ENCODE measurements at places on chromosomes 2 and 18. TPM values are rescaled to one million over a fixed set of nuclear protein-coding genes. Genes with fewer than 3 reads are reported as not detected.

CRYGC gene
- total RNA-seq = not detected

NEB gene
- total RNA-seq = 0.89 TPM

FOSL2 gene
- total RNA-seq = 74.2 TPM

STK39 gene
- 35.9 TPM for total RNA-seq

ERMN gene
- total RNA-seq = 0.37 TPM

ACMSD gene
- total RNA-seq = not detected

GALR1 gene
- 0.02 TPM for total RNA-seq

ALLC gene
- total RNA-seq = not detected

RNU2-63P gene
- 5.7 TPM for total RNA-seq

ZFP36L2 gene
- 166 TPM for total RNA-seq

CRYBA2 gene
- 5.5 TPM for total RNA-seq

MEP1B gene
- total RNA-seq = 4.6 TPM

CCDC102B gene
- total RNA-seq = 3.3 TPM

C2orf92 gene
- 5.0 TPM for total RNA-seq

SERPINB2 gene
- total RNA-seq = not detected

ZNF892 gene
- total RNA-seq = 2.6 TPM

BOLL gene
- total RNA-seq = not detected

DUSP2 gene
- 5.1 TPM for total RNA-seq

ERBB4 gene
- 0.05 TPM for total RNA-seq

SLC38A11 gene
- total RNA-seq = 1.5 TPM

GYPC gene
- 7.1 TPM for total RNA-seq

ZNF521 gene
- total RNA-seq = 3.8 TPM

PTPN18 gene
- total RNA-seq = 85.0 TPM

UCN gene
- 0.74 TPM for total RNA-seq

TACR1 gene
- not detected for total RNA-seq

SIX3 gene
- not detected for total RNA-seq

ARHGAP25 gene
- total RNA-seq = 3.7 TPM

GALNT5 gene
- 52.4 TPM for total RNA-seq

ITGB6 gene
- total RNA-seq = 13.2 TPM

TNFAIP6 gene
- total RNA-seq = 0.57 TPM

REG3G gene
- not detected for total RNA-seq

TBR1 gene
- total RNA-seq = not detected

CXCR1 gene
- total RNA-seq = 0.13 TPM

MAP2 gene
- total RNA-seq = 1.4 TPM

DSG4 gene
- total RNA-seq = 0.27 TPM

SP140 gene
- total RNA-seq = 2.2 TPM

CKAP2L gene
- total RNA-seq = 13.5 TPM

KCNE4 gene
- 0.42 TPM for total RNA-seq

APCDD1 gene
- 10.7 TPM for total RNA-seq

MSGN1 gene
- total RNA-seq = not detected

ADAM23 gene
- total RNA-seq = 0.93 TPM

ELP2 gene
- 51.6 TPM for total RNA-seq

ALPI gene
- 9.4 TPM for total RNA-seq

CHRND gene
- not detected for total RNA-seq

SPOPL gene
- 38.0 TPM for total RNA-seq

TFPI gene
- total RNA-seq = 8.8 TPM

CD8B2 gene
- total RNA-seq = 0.22 TPM

CD302 gene
- 8.5 TPM for total RNA-seq

Measured in colonic mucosa (tissue), 4 donors.